Activated T-helper 17 cell treated with anti-CD3 and anti-CD28 coated beads, Interleukin-2, amount 50 U/mL, for 72 hours (primary cell): ENCODE measurements at places on chromosomes 12 and 14.

DNA sequence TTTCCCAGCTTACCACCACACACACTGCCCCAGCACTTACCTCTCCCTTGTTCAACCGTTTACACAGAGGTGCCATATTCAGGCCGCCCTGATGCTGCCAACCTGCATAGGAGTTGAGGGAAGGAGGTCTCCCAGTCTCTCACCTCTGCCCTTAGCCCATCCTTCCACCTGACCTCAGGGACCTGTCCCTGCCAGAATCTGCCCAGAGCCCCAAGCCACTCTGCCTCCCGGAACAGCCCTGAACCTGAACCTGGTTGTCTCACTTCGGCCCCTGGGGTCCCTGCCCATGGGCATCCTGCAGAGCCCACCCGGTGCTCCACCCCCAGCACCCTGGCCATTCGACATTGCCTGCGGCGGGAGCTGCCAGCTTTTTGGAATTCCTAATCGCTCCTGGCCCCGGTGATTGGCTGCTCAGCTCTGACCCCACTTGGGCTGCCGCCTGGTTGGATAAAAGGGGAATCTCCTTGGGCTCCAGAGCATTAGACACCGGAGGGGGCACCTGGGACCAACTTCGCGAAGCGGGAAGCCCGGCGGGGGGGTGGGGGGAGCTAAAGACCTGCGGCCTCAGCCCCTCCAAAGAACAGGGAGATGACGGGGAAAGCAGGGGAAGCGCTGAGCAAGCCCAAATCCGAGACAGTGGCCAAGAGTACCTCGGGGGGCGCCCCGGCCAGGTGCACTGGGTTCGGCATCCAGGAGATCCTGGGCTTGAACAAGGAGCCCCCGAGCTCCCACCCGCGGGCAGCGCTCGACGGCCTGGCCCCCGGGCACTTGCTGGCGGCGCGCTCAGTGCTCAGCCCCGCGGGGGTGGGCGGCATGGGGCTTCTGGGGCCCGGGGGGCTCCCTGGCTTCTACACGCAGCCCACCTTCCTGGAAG is at the start of gene VSX2:
TSS of gene VSX2 (plus strand) at position 476 of the 874 bp plus-strand sequence. CDS start at position 589, 113 bp downstream.
- no peak for ATAC-seq

DNA sequence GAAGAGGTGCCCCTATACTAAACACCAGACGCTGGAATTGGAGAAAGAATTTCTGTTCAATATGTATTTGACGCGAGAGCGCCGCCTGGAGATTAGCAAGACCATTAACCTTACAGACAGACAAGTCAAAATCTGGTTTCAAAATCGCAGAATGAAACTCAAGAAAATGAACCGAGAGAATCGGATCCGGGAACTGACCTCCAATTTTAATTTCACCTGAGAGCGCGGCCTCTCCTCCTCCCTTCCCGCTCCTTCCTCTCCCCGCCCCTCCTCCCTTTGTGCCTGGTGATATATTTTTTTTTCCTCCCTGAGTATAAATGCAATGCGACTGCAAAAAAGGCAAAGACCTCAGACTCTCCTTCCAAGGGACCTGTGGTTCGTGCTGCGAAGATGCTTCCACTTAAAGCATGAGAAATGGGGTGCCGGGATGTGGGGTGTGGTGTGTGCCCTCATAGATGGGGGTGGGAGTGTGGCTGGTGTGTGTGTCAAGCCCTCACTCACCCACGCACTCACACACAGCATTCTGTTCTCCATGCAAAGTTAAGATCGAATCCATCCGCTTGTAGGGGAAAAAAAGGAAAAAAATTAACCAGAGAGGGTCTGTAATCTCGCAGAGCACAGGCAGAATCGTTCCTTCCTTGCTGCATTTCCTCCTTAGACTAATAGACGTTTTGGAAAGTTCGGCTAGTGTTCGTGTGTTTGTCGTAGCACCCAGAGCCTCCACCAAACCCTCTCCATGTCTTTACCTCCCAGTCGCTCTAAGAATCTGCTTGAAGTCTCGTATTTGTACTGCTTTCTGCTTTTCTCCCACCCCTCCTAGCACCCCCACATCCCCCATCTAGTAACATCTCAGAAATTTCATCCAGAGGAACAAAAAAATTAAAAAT is 4.5 kb downstream of the HOXC10 start:
- no peak for ATAC-seq

DNA sequence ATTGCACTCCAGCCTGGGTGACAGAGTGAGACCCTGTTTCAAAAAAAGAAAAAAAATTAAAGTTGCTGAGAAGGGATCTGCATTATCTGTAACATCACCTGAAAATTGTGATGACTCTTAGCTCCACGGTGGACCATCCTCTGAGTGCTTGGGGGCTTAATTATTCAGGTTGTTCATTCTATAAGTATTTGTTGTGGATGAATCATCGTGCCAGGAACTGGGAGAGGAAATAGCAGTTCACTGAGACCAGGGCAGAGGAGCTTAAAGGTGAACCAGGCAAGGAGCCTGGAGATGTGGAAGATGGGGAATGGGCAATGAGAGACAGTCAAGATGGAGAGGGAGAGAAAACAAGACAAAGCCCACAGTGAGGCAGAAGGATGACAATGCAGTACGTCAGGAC is 25.5 kb upstream of the GSC start:
- no peak for ATAC-seq

DNA sequence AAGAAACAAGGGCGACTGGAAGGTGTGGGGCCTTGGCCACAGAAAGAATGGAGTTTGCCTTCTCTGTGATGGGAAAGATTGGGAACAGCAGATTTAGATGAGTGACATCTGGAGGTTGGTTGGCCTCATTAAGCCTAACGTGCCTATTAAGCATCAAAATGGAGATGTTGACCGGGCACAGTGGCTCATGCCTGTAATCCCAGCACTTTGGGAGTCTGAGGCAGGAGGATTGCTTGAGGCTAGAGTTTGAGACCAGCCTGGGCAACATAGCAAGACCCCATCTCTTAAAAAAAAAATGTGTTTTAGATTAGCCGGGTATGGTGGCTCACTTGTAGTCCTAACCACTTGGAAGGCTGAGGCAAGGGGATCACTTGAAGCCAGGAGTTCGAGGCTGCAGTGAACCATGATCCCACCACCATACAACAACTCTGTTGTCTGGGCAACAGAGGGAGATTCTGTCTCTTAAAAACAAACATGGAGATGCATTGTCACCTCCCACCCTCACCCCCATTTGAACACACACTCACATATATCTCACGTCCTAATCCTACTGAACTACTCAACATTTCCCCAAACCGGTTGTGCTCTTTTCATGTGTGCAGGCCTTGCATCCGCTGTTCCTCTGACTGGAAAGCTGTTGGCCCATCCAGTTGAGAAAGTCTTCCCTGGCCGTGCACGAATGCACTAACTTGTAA is 172.1 kb downstream of the ETV6 start:
- ATAC-seq: peak; percentile 2

GRCh38 chr14:73176685-73177084 is 40.4 kb downstream of the PSEN1 start:
- no peak for ATAC-seq

DNA sequence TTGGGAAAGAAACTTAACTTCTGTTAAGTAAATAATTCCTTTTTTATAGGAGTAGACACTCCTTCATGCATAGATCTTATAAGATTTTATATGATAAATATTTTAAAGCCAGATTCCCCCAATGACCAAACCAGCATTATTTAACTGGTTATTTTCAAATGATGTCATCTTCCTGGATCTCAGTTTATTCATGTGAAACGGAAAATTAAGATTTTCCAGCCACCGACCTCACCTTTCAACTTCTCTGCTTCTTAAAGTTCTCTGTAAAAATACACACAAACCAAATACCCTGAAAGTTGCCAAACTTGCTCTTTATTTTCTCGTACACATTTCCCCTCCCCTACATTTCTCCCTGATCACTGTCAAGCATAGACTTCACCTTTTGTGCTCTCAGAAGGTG is 364.2 kb downstream of the GALC start:
- ATAC-seq: no peak

DNA sequence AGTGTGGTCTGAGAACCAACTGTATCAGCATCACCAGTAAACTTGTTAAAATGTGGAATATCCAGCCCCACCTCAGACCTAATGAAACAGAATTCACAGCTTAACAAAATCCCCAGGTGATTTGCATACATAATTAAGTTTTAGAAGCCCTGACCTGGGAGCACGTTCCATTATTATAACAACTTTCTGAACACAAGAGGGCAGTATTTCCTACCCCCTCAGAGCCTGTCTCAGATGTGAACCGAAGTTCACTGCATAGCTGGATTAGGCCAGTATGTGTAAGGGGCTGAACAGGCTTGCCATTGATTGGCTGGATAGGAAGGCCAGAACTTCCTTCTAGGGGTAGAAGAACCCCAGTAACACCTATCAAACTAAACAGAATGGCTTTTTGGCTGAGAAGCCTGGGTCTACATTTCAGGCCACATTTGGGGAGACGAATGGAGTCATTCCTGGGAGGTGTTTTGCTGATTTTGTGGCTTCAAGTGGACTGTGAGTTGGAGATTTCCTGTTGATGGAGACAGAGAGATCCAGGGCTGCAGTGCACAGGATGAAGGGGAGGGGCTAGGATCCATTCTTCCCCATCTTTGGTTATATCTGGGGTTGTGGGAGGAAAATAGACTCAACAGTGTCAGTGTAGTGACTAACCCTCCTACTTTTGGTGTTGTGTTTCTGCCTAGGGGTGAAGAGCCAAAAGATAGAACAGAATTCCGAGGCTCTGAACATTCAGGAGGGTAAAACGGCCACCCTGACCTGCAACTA is 94.7 kb upstream of the OR4E1 start:
- peak; percentile 90 for ATAC-seq

DNA sequence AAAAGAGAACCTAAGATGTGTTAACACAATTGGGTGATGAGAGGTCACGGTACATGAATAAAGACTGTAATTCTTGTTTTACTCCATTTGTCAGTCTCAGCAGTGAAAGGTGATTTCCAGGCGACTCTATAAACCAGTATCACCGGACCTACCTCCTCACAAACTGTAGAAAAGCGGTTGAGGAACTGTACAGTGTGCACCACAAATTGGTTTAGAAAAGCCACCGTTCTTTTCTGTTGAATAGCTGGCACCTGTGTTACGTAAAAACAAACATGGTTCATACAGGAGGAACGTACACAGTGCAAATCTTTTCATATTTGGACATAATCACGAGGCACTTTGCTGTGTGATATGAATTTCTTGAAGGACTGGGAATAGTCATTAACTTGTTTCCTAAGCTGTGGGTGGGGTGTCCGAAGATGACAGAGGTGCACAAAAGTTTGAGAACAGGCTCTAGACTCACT is 663 bp downstream of the WASHC3 start:
- peak; percentile 54 for ATAC-seq

DNA sequence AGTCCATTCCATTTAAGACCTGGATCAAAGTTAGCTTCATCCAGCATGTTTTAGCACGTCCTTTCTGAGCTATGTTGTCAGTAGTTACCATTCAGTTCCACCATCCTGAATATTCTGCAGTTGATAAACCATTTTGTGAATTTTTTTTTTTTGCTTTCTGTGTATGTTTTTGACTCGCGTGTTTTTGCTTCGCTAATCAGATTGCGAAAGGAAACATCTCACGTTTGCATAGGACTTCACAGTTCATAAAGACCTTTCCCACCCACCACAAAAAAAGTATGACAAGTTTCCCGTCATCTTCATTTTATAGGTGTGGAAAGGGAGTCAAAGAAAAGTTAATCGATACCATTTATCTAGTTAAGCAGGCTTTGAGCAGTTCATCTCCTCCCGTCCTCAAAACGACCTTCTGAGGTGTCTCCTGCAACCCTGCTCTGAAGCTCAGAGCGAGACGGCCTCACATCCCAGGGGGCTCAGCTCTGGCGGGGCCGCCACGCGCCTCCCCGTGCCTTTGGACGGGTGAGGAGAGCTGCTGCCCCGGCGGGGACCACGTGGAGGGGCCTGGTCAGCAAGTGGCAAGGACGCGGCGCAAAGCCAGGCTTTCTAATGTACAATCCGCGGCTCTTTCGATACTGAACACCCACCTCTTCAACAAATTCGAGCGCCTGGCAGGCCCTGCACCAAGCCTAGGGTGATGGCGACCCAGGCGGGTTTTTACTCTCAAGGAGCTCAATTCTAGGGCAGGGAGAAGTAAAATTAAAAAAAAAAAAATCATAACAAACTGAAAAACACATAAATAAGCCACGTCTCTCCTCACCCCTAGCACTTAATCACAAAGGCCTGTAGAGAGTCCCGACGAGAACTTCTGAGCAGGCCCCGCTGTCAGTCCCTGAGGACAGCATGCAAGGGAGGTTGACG is 988 bp upstream of the TMEM263 start:
- peak; percentile 22 for ATAC-seq

GRCh38 chr12:55659486-55660385 is 23.0 kb downstream of the OR10P1 start:
- peak; percentile 32 for ATAC-seq

GRCh38 chr12:19671695-19672094 is 232.4 kb downstream of the AEBP2 start:
- ATAC-seq: no peak

DNA sequence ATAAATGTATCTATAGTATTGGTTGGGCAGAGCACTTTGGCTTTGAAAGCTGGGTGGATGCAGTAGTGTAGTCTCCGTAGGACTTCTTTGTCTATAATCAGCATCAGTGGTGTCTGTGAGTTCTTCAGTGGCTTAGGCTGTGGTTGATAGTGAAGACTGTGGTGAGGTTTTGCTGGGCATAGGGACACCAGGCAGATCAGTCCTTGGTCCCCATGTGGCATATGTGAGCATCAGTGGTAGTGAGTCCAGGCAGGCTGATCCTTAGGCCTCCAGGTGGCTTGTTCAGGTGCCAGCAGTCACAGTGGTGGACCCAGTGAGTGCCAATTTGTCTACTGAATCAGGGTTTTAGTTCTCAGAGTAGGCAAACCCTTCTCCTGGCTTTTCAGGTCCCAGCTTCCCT is 70.4 kb downstream of the CAND1 start:
- ATAC-seq: no peak

- no peak for ATAC-seq
Measured at GRCh38 chr12:75724307-75724927, 213.0 kb upstream of the KRR1 start.

- peak; percentile 51 for ATAC-seq
Measured at GRCh38 chr12:112425582-112426382, 7.0 kb downstream of the PTPN11 start.
